ENCODE measurements at places on chromosomes 1 and 21. TPM values are rescaled to one million over a fixed set of nuclear protein-coding genes. Genes with fewer than 3 reads are reported as not detected.

DNA sequence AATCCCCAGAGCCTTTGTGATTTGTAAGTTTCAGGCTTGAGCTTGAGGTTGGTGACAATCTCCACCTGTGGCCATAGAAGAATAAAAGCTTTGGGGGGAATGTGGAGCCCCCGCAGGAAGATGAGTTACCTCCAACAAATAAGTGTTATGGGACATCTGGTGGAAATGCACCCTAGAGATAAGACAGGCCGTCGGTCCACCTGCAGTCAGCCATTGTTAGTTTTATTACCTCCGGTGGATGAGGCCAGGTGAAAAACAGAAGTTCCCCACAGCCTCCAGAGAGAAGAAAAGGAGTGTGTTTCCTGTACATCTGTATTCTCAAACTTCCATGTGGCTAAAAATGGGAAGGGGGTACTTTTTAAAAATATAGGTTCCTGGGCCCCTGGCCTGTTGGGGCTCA, 137.4 kb downstream of the KAZN start:
- no peak for DNase-seq

GRCh38 chr1:243959998-243960397, 91.1 kb upstream of the ZBTB18 start:
- no peak for DNase-seq

- no peak for DNase-seq
Observed at GRCh38 chr1:215719552-215719951, 152.4 kb downstream of the KCTD3 start.

DNA sequence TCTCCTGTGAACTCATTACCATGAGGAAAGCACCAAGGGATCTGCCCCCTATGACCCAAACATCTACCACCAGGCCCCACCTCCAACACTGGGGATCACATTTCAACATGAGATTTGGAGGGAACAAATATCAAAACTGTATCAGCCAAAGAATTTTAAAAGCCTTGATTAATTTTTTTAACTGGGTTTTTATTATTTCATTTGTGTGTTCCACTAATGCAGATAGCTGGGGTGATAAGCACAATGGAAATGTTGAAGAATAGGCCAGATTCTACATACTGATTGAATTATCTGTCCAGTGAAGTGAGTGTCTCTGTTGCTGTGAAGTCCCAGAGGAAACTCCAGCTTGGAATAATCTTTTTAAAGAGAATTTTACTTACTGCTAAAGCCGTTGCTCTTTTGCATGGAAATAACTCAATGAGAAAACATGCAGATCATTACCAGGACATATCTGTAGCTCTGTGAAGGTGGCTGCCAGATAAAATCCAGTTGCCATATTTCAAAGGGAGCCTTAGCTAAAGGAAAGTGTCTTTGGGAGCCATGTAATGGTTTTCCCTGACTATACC, 44.4 kb upstream of the DHCR24 start:
- no peak for DNase-seq

Gene FMOD
- 0.17 TPM for total RNA-seq

Gene TNFRSF18
- total RNA-seq = 3.1 TPM

DNA sequence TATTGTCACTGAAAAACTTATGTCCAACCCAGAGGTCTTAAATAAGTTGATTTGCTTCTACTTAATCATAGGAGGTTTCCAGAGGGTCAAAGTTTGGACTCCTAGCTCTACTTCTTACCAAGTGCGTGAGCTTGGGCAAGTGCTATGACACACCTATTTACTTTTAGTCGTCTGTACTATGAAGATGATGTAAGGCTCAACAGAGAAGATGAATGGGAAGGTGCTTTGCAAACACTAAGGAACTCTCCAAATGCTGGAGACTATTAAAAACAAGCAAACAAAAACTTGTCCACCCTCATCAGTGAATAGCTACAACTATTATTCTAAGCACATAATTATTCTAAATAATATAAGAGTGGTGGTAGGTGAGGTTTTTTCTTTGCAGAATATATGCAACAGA, 232.3 kb upstream of the USP24 start:
- DNase-seq = no peak
